Right ventricle myocardium superior (tissue), 1 donor: ENCODE measurements at places on chromosomes 7 and 10. TPM values are rescaled to one million over a fixed set of nuclear protein-coding genes. Genes with fewer than 3 reads are reported as not detected.

- no peak for DNase-seq
Observed at GRCh38 chr10:8315619-8316021, 261.1 kb downstream of the GATA3 start.

- no peak for DNase-seq
Observed at GRCh38 chr7:121015560-121015959, 27.0 kb downstream of the CPED1 start.

GRCh38 chr10:97821308-97822038 lies 28.2 kb upstream of the GOLGA7B start:
- DNase-seq, result no peak

DNA sequence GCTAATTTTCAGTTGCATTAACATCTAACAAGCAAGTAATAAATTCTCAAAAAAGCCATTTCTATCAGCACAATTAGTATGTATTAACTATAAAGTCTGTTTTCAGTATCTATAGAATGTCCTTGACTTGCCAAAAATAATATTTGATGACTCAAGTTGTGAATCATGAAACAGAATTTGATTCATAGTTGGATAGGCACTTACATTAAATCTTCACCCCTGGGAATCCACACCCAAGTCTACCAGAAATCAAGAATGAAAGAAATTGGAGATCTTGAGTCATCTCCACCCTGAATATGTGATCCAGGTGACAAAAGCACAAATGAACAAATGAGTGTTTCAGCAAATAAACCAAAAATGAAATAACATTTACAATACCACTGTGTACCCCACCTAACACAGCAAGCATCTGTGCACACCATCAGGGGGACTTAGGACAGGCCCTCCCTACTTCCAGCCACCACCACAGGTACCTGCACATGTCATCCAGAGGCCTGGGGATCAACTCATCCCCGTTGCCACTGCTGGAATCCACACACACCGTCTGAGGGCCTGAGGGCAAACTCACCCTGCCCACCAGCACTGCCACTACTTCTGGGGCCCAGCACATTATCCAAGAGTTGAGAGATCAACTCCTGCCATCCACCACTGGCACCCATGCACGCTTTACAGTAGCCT lies 160.1 kb downstream of the MTERF1 start:
- no peak for DNase-seq

DNA sequence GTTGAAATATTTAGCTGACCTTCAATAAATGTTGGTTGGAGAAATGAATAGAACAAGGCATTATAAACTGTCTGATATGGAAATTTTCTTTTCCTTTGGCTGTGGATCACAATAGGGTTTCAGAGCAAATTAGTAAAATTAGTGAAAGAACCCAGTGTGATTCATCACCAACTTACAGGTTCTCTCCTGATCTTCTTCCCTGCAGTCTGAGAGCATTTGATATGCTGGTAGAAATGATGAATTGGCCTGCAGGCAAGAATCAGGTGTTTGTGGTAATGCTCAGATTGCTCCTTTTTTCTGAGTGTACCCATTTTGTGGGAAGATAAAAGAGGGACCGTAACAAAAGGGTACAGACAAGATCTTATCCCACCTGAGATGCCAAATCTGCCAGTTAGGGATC lies 51.9 kb downstream of the BTAF1 start:
- DNase-seq, result no peak

DNA sequence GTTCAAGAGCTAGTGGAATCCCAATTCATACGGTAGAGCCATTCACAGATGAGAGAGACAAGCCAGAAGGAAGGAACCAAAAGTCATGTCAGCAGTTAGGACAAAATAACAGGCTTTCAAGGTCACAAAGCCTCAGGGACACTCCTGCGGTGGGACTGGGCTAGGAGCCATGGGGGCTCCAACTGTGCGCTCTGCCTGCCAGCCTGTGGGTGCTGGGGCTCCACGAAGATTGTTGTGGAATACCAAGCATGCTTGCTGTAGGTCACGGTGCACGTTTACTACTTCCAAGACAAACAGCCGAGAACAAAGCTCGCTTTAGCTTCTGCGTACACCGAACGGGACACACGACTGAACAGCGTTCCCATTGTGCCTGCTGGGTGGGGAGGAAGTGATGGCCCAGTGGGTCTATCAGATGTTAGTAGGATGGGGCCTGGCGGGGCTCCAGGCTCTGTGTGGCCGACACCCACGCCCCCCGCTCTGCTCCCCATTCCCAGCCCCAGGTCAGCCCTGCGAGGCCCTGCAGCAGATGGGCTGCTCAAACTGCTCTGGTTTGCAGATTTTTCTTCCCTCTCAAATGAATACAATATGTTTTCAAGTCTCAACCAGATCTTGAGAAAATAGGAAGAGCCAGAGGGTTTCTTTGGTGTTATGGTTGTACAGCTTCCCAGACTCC lies 158.9 kb downstream of the EGFR start:
- DNase-seq, result peak; percentile 62

DNA sequence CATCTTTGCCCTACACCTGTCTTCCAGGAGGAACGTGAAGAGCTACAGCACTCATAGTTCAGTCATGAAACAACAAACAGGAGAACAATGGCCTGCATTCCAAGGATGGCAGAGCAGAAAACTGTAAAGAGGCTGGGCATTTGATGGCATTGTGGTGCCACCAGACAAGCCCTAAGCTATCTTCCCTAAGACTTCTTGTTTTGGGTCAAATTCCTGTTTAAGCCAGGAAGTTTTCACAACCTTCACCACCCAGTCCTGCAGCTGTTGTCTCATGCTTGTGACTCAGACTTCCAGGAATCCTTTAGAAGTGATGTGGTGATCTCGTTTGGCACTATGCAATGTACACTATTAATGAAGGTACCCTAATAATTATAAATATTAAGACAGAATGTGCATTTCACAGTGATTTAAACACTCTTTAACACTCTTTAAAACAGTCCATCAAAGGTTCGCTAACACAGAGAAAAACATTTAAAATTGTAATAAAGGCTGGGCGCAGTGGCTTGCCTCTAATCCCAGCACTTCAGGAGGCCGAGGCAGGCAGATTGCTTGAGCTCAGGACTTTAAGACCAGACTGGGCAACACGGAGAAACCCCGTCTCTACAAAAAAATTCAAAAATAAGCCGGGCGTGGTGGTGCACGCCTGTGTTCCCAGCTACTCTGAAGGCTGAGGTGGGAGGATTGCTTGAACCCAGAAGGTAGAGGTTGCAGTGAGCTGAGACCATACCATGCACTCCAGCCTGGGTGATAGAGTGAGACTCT lies 2.7 kb upstream of the HERPUD2 start:
- DNase-seq, result no peak

- DNase-seq, result no peak
Observed at GRCh38 chr7:132078891-132079735, 497.2 kb downstream of the PLXNA4 start.

DNA sequence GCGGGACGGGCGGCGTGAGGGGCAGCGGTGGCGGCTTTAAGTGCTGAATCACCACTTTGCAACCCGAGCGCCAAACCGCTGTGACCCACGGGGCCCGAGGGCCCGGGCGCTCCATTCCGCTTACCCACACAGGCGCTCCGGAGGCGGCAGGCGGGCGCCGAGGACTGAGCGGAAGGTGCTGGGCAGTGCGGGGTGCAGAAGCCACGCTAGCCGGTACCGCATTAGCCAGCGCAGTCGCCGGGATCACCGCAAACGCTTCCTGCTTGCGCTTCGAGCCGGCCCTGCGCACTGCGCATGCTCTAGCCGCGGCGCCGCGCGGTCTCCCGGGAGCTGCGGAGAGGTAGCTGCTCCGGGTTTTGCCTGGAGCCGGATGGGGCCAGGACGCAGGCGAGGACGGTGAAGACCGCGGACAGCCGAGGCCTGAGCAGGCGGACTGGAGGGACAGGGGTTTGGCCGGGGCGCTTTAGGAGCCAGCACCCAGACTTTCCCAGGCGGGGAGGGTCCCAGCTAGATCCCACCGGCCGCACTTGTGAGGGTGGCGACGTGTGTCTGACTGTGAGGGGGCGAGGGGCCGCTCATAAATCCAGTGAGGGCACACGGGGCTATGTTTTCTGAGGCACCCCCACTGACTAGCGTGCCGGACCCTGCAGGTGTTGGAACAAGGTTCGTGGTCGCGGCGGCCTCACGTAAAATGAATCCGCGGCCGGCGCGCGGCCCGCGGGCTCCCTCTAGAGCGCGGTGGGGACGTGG lies at the start of gene IDE:
Gene IDE, minus strand, starts transcription at position 296 of the 750 bp plus-strand sequence. Its CDS starts 74 bp downstream, at position 222.
- peak; percentile 94 for DNase-seq

- no peak for DNase-seq
Observed at GRCh38 chr10:51001587-51001986, 72.7 kb upstream of the PRKG1 start.

- DNase-seq, result no peak
Observed at GRCh38 chr7:135784013-135784412, 35.4 kb upstream of the FAM180A start.

DNA sequence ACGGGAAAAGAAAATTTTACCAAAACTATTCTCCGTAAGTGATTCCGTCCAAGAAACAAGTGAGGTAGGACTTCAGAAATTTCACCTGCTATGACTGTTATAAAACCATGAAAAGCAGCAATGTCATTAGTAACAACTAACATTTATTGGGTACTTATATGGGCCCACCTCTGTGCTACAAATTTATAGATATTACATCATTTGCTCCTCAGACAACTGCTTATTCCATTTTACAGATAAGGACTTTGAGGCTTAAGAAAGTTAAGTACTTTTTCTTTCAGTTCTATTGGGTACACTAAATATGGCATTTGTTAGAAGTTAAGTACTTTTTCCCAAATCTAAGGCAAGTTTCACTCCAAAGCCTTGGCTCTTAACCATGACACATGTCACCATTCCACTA lies 36.3 kb downstream of the HACD1 start:
- no peak for DNase-seq

DNA sequence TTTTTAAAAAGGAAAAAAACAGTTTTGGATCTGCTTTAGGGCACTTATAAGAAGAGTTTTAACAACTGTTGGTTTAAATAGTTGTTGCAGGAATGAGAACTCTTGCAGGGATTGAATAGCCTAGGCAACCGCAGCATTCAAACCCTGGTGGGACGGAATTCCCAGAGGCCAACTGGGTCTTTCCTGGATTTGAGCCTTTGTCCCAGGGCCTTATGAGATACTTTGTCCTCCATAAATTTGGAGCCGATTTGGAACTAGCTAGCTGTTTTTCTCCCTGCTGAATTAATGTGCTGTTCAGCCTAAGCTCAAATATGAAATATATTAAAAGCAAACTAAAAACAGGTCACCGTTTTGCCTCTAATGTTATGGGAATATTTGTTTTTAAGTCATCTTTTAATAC lies 109.6 kb downstream of the LRMDA start:
- no peak for DNase-seq

GRCh38 chr7:70481570-70482123 lies 650.3 kb upstream of the GALNT17 start:
- no peak for DNase-seq

DNA sequence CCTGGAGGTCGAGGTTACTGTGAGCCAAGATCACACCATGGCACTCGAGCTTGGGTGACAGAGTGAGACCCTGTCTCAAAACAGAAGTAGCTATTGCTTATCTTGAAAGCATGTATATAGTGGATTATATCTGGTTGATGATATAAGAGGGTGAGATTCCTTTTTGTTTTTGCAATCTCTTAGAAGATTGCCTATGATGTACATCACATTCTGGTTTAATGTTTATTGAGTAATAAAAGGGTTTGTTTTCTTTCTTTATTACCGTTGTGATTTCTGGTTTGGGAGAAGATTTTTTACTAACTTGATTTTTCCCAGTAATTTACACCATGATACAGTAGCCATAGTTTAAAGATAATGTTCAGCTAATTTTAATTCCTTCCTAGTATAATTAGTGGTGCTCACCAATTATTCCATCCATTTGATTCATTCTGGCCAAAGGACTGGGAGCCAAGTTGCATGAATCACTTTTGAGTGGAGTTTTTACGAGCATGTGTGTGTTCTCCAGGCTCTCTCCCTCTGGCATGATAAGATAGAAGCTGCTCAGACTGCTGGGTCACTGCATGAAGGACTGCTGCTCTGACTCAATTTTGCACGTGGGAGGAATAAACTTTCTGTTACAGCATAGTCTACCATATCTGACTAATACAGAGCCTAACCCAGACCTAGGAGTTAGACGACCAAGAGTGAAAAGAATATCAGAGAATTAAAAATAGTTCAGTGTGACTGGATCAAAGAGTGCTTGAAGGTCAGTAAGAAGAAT lies 13.5 kb upstream of the TSPAN13 start:
- DNase-seq, result no peak

DNA sequence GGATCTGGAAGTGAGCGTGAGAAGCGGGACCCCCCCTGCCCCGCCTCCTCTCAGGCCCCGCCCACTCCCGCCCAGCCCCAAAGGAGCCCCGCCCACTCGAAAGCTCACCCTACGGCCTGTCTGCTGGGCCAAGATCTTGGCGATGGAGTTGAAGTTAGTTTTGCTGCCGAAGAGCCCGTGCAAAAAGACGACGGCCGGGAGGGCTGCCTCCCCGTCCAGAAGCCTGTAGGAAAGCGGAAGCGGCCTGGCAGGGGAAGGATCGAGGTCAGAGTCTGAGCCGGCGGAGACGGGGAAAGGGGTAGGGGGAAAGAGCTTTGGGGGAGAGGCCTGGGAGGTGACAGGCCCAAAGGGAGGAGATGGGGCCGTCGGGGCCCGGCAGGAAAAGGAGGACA lies 386 bp downstream of the ABHD11 start:
- DNase-seq, result peak; percentile 62

Gene SUMF2
- 28.4 TPM for total RNA-seq

Gene MYH16
- total RNA-seq, result not detected

Gene CLCN1
- total RNA-seq, result 0.08 TPM

Gene BHLHA15
- not detected for total RNA-seq

Gene UNC5B
- total RNA-seq, result 12.2 TPM
